ENCODE measurements at places on chromosomes 7 and 10.

DNA sequence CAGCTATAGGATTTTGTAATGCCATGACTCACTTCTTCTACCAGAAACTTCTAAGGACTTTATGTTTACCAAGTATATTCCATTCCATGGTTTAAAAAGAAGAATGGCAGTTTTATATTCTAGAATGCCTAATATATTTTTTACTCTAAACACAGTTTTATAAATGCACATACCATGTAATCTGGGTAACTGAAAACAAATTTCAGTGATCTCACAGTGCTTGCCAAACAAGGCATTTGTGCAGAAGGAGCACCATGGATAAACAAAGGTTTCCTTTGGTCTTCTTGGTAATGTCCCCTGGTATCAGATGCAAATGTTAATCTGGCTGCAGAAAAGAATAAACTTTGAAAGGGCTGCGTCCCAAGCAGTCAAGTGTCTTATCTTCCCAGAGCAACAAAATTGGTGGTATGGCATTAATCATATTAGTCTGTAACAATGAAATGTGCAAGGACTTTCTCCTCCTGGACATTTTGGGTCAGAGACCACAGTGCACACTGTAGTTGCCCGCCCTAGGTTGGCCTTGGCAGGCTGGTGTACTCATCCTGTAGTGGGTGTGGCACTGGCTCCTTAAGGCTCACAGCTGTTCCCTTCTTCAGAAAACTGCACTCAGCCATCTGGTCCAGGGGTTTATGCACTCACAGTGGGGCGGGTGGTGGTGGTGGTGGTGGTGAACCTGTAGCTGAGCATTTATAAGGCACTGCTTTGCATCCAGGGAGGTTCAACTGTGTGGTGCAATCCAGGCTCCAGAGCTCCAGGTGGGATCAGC is 56.7 kb downstream of the LAMB4 start:
- no peak for DNase-seq

GRCh38 chr7:15889507-15889906 is 203.0 kb upstream of the MEOX2 start:
- DNase-seq, result no peak

- no peak for DNase-seq
Observed at GRCh38 chr10:21161647-21162046, 264.5 kb upstream of the NEBL start.

- DNase-seq, result no peak
Observed at GRCh38 chr7:108454674-108455550, 1.3 kb downstream of the NRCAM start.

- DNase-seq, result no peak
Observed at GRCh38 chr10:88080213-88080612, 216.8 kb downstream of the PTEN start.

DNA sequence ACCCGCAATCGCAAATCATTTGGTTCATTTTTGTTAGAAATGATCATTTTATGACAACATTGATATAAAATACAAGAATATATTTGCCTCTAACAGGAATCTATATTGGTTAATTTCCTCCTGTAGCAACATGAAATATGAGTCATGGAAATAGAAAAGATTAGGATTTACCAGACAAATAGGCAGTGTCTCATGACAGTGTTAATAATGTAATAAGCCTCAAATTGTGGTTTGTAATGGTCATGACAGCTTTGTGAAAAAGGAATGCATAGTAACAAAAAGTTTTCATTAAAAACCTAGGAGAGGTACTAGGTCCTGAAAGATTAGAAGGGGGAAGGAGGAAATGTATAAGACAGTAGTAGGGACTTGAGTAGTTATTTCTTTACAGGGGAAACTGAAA is 7.9 kb upstream of the SLK start:
- no peak for DNase-seq

DNA sequence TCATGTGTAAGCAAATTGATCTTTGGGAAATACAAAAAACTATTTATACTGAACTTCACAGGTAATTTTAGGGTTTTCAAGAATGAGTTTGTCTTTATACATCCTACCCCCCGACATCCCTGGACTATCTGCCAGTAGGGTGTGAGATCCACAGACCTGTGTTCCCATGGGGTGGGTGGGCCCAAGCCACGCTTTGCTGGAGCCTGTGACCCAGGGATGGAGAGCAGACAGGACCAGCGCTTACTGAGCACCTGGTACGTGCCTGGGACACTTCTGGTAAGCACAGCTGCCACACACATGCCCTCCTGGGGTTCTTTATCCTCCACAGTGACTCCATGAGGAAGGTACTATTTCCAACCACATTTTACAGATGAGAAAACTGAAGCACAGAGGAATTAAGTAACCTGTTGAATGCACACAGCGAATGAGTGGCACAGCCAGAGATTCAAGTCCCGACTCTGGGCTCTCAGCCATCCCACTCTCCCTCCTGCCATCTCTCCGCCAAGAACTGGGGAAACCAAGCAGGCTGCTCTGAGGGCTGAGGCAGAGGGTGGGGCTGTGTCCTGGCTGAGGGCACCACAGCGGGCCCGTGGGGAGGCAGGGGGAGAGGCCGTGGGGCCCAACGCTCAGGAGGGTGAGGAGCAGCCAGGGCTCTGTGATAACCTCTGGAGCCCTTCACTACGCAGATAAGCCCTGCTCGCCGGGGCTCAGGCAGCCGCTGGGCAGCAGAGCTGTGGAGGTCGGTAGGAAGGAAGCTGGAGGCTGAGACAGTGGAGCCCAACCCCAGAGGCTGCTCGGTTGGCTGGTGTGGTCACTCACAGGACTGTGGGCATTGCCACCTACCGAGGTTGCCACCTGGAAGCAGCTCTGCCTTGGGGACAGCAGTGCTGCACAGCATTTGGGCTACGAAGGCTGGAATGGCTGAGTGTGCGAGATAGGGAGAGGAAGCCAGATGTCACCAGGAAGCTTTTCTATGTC is 124.2 kb downstream of the ARHGAP22 start:
- DNase-seq, result no peak

DNA sequence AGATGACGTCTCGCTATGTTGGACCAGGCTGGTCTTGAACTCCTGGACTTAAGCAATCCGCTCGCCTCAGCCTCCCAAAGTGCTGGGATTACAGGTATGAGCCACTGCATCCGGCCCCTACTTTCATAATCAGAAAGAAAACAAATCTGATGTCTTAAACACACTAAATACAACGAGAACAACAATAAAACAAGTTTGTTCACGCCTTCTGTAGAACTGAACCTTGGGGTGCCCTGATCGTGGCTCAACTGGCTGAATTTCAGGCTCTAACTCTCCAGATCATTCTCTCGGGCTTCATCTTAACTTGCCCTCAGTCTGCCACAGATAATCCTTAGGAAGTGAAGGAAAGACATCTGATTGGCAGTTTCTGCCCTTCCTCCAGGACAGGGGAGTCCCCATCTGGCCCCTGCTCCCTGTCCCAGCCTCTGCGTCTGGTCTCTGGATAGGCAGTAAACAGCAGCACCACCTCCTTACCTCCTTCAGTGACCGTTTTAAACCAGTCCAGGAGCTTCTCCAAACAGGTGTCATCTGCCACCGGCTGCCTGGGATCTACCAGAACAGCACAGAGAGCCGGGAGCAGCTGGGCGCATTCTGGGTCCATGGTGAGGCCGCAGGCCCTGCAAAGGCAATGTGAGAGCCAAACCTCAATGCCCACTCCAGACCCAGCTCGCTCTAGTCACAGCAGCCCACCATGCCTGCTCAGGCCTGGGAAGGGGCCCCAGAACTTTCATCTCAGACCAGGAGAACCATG is 1.3 kb downstream of the BRAT1 start:
- DNase-seq, result no peak

DNA sequence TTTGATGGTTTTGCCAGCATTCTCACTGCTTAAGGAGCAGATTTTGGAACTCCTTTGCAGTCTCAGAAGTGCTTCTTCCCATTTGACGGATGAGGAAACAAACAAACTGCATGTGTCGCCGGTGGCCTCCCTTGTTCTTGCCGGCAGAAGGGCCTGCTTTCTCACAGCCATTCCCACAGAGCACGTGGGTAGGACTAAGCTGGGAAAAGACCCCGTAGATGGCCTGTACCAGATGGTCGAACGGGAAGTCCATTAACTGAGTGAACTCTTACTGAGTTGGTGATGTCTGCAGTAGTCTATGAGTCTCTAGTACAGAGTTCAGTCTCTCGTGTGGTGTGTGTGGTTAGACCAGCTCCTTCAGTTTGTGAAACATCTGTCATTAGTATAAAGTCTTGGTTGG is 131.9 kb downstream of the TRRAP start:
- DNase-seq, result no peak

GRCh38 chr7:48144291-48144768 is 26.9 kb upstream of the ABCA13 start:
- DNase-seq, result no peak

DNA sequence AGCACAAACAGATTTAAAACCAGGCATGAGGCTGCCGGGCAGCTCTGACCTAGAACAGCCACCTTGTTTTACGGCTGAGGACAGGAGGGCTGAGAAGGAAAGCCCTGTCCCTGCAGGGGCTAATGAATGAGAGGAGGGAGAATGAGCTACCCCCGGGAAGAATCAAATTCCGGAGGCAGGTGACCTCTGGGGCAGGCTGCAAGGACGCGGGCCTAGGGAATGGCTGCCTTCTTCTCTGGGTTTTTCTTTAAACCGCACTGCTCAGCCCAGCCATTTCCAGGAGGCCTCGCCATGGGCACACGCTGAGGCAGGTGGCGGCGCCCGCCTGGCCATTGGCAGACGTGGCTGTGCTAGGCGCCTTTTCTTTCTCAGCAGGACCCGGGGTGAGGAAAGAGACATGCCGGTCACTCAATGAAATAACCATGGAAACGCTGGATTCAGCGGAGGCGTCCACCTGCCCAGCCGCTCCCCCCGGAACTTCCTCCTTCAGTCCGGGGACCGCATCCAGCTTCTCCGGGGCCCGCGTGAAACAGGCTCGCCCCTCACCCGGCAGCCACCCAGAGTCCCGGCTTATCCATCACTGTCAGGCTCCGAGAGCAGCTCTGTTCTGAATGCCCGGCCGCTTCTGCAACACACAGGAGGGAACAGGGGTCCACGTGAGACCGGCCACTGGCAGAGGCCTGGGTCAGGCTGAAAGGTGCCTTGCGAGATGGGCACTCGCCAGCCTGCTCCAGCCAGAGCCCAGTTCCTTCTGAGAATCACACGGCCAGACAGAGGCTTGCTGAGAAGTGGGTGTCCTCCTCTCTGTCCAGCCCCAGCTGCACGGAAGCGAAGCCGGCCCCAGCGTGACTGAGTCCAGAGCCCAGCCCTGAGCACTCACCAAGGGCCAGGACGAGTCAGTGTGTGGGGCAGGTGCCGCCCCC is 82.1 kb downstream of the PDGFA start:
- DNase-seq, result no peak

DNA sequence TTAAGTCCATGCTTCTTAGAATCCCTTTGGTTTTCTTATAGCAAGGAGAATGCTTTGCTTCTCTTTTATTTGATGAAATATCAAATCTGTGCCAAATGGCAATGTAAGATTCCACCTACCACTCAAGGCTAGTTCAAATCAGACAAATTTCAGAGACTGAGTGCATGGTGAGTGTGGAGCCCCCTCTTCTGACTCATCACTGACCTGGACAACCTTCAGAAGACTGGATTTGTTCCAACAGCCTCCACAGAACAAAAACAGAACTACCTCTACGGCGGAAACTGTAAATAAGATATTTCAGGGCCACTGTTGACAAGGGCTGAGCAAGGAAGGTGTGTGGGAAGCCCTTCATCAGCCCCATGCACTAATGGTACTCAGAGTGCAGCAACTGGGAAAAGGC is 21.1 kb downstream of the NCAPG2 start:
- DNase-seq, result no peak
